ENCODE measurements at places on chromosomes 4 and X.

- no peak for DNase-seq
Observed at GRCh38 chr4:138675685-138676084, 339.9 kb upstream of the NOCT start.

DNA sequence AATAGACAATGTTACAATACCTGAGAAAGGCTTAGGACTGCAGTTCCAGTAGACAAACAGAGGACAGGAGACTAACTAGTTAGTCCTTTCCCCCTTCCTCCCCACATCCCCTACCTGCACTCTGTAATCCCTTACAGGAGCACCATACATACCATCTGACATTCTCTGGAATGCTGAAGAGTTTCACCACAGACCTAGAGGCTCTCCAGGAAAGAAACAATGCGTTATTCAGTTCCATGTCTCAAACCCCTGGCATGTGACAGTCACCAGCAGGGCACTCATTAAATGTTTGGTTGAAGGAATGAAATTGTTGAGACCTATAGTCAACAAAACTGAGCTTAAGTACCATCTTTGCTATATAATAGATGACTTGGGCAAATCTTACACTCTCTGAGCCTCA is 100.2 kb upstream of the USP38 start:
- DNase-seq, result no peak

DNA sequence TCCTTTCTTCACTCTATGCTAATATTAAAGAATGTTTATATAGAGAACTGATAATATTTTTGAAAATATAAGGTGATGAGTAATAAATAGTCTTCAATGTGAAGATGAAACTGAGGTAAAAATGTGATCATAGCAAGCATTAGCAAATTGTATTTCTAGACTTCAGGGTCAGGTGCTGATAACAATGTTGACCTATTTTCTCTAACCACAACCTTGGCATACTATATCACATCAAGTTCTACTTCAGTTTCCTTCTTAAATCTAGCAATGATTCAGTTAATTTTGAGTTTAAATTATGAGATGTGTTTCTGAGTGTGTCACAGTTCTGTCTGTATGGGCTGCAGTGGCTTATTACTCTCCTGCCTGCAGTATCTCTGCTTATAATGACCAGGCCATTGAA is 209.4 kb downstream of the RAPGEF2 start:
- no peak for DNase-seq

DNA sequence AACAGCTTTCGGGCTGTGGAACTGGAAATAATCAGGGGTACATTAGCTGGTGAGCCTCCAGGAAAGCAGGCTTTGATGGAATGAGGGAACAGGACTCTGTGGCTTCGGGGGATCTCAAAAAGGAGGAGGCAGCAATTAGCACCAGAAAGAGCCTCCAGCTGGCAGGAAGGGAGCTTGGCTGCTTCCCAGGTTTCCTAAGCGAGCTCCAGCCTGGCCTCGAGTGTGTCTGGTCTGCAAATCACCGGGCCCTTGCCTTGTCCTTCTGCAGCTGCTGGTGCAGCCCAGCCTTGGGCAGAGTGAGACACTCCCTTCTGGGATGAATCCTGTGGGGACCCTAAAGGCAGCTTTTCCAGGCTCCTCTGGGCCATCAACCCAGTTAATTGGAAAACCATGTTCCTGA is 10.7 kb upstream of the PDHA1 start:
- no peak for DNase-seq

GRCh38 chr4:113090954-113091353 is 41.5 kb downstream of the ANK2 start:
- no peak for DNase-seq
